Uterus (tissue), 4 donors: ENCODE measurements at places on chromosomes 3 and 15.

GRCh38 chr15:89301304-89302089 lies 33.1 kb downstream of the POLG start:
- no peak for DNase-seq

GRCh38 chr3:156749244-156749643 lies 74.9 kb downstream of the TIPARP start:
- no peak for DNase-seq

GRCh38 chr3:38111696-38112377 lies 25.1 kb downstream of the ACAA1 start:
- DNase-seq = no peak

DNA sequence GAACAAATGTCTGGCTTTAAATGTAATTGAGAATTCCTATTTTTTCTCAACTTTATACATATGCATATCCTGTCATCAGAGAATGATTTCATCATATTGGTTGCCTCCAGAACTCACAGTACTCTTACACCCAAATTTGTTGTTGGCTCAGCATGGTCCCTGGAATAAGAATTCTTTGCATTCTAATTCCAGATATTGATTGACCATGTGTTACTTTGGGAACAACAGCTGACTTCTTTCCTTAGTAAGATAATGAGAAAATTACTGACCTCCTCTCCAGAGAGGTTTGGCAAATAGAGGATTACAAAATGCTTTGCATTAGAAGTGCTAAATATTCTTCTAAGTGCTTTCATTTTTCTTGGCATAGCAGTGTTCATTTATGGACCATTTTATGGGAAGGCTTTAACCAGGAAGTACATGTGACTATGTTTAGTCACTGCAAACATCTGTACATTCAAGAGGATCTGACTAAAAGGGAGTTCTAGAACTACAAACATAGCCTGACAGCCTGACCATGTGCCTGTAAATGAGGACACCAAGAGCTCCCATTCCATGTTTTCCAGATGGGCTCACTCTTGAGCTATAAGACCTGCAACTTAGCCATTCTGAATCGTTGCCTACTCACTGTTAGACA lies 391.6 kb upstream of the DPPA4 start:
- DNase-seq = no peak

GRCh38 chr3:58167431-58168351 lies 43.1 kb downstream of the DNASE1L3 start:
- DNase-seq = peak; percentile 69

DNA sequence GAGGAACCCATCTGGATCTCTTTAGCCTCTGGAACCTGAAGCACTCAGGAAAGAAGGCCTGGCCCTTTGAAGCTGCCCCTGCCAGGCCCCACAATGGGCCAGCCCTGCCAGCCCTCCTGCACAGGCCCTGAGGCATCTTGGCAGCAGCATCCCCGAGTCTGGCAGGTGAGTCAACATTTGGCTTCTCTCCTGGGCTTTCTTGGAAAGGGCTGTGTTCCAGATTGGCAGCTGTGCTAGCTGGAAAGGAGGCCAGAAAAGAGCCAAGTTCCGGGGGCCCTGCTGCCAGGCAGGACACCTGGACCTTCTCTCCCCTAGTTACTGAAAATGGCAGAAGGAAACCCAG lies 187.2 kb downstream of the SHQ1 start:
- peak; percentile 46 for DNase-seq

DNA sequence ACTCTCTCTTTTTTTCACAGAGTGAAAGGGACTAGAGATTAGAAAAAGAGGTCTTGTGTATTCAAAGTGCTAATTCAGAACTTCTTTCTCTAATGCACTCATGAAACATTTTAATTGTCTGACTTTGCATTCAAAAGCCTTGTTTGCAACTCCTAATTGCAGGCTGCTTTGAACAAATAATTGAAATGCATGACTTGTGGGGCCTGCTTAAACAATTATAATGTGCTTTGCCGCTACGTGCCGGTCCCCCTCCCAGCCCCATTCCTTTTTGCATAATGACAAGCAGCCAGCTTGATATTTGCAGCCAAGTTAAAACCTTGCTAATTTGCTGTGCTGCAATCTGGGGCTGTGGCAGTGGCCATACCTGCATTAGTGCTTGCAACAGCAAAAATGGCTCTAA lies 114.5 kb downstream of the FOXB1 start:
- DNase-seq = no peak

DNA sequence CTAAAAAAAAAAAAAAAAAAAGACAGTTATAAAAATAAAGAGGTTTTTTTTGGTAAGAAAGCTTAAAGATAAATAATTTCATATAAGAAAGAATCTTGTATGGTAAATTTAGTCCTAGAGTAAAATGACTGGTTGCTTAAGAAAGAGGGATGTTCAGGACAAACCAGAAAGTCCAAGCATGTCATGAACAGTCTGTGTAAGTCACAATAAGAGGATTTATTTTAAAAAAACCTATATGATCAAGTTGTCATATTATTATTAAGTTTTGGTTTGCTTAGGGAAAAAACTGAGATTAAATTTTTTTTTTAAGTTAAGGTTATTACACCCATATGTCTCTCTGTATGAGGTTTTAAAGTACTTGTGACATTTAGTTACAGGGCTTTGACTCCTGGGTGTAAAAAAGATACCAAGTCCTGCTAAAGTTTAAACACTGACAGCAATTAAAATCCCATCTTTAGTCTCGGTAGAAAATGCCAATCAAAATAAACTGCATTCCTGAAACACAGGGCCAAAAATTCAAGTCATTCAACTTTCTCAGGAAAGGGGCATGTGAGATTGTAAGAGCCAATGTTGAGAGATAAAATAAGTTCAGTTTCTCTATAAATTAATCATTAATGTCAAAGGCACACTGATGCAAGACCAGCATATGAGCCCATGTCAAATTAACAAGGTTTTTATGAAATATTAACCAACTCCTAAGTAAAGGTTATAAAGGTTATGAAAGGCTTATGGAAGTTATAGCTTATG lies 8.5 kb upstream of the BDH1 start:
- no peak for DNase-seq

DNA sequence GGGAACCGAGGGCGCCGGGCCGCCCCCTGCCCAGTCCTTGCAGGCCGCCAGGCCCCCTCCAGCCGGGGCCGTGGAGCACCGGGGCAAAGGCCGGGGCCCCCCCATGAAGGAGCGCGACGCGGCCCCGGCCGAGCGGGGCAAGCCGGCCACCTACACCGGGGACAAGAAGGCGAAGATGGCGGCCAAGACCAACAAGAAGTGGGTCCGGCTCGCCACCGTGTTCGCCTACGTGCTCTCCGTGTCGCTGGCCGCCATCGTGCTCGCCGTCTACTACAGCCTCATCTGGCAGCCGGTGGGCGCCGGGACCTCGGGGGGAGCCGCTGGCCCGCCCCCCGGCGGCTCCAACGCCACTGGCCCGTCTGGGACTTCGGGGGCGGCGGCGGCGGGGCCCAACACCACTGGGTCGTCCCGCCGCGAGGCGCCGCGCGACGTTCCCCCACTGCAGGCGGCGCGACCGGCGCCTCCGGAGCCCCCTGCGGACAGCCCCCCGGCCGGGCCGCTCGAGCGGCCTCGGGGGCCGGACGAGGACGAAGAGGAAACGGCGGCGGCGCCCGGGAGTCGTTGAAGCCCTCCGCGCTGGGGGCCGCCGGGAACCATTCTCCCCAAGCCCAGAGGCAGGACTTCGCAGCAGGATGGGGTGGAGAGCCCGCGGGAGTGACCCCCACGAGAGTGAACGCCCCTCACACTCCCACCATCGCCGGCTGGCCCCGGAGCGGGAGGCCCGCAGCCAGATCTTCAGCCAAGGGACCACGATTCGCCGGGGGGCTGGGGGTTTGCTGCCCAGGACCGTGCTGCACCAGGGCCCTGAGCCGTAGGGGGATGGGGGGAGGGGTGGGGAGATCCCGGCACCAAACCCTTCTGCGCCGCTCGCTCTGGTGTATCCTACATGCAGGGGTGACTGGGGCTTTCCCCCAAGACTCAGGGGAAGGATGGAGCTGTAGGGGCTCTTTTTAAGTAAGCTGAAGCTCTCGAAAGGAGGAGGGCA lies 753 bp downstream of the INAFM2 start:
- DNase-seq = no peak

- no peak for DNase-seq
Observed at GRCh38 chr3:136186344-136186743, 9.8 kb downstream of the MSL2 start.

DNA sequence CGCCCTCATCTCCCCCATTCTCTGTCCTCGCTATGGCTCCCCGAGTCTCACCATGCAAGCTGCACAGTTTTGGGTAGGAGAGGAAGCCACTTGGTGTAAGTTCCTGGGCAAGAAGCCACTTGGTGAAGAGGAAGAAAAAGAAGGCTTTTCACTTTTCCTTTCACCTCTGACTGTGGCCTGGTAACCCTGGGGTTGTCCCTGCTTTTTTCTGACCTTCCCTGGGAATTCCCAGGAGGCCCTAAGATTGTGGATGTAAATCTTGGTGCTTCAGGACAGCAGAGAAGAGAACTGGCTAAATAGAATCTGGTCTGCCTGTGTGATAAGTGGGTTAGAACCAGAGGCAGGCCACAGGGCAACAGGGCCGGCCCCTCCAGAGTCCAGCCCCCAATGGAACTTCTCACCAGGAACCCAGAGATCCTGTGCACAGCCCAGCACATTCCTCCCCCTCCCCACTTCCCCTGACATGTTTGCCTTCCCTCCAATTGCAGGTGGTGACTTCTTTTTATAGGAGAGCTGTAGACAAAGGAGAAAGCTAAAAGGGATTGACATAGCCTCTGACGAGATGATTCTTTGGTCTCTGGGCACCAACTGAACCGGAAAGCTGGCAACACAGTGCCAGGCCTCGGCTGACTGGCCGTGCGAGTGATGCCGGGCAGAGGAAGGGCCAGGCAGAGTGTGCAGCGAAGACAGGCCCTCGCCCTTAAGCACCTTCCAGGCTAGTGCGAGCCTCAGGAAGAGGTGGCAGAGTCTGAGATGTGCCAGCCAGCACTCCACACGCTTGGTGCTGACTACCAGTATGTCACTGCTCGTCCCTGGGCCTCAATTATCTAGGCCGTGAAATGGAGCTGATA lies 19.4 kb upstream of the SKOR1 start:
- DNase-seq = no peak
